ENCODE measurements at places on chromosomes 5 and 9.
A peak's percentile ranks its signal among the peaks of the same experiment; 100 is the strongest.

DNA sequence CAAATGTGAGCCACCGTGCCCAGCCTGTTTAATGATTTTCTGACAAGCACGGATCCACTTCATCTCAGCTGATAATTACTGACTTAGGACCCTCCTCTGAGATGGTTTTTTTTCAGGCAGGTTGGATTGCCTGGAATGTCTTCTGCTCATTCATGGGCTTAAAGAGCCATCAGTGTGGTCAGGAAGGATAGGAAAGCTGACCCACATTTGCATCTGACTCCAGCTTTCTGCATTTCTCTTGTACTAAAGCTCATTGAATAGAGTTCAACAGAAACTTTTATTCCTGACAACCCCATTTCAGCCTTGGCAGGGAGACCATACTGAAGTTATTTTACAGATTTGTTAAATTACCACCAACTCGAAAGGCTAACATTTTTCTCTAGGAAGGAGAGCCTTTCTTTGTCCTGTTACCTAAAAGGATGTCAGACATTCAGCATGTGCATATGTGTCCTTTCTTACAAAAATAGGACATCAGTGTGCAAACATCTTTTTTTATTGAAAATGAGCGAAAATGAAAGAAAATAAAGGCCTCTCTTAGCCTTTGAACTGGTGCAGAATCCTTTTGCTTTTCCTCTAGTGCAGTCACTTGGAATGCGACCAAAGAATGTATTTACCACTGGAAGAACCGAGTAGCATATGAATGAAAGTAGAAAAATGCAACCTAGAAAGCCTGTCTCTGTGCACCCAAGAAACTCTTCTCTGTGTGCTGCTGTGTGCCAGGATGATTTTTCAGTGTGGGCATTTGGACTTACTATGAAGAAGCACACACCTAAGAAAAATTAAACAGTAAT, 26.6 kb downstream of the ADCY2 start:
- DNase-seq = no peak

DNA sequence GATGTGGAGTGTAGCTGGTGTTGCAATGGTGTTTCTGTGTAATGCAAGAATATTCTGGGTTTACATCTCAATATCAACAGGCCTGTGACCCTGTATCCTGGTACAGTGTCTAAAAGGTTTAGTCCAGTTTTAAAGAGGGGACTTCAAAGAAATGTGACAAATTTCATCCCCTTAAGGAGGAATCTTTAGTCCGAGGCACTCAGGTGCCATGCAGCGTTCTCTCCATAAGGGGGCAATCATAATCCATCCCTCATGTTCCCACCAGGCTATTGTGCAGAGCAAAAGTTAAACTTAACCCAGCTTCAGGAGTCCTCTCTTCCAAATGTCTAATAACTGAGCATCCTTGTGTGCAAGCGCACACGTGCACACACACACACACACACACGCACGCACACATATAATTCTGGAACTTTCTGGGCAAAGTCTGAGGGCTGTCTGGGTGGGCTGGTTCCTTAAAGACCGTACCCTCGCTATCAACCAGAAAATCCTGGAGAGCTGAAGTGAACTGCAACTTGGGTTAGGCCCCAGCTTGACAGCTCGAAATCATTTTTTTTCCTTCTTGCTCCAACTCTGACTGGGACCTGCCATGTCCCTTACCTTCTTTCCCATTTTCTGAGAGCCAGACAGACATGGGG, 46.0 kb downstream of the CRB2 start:
- peak; percentile 52 for DNase-seq

DNA sequence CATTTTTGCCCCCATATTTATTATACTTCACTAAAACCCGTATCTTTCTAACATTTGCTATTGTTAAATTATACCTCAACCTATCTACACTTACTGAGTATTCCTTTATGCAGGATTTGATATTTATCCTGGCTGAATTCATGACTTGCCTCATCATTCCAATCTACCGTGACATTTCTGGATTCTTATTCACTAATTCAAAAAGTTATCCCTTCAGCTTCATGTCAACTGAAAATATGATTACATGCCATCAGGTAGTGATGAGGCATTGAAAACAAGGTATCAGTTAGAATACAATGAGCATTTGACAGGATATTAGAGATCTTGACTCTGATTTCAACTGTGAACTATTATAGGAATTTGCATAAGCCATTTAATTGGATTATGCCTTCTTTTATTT, 2171.9 kb upstream of the WWC1 start:
- no peak for DNase-seq

GRCh38 chr5:178991190-178992145, 3.7 kb downstream of the GRM6 start:
- no peak for DNase-seq

DNA sequence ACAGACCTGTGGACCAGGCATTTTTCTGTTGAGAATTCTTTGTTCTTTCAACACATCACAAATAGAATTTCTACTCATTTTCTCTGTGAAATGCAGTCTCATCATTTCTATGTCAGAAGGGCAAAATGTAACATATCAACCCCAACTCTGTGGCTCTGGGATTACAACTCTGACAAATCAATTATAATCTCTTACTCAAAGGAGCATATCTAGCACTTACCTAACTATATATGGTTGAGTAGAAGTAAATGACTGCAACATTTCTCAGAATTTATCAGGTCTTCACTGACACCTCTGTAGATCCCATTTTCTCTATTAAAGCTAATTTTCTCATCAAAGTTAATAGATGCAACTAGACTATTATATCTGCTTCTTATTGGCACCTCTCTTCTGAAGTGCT, 64.8 kb downstream of the GABRG2 start:
- DNase-seq = no peak

DNA sequence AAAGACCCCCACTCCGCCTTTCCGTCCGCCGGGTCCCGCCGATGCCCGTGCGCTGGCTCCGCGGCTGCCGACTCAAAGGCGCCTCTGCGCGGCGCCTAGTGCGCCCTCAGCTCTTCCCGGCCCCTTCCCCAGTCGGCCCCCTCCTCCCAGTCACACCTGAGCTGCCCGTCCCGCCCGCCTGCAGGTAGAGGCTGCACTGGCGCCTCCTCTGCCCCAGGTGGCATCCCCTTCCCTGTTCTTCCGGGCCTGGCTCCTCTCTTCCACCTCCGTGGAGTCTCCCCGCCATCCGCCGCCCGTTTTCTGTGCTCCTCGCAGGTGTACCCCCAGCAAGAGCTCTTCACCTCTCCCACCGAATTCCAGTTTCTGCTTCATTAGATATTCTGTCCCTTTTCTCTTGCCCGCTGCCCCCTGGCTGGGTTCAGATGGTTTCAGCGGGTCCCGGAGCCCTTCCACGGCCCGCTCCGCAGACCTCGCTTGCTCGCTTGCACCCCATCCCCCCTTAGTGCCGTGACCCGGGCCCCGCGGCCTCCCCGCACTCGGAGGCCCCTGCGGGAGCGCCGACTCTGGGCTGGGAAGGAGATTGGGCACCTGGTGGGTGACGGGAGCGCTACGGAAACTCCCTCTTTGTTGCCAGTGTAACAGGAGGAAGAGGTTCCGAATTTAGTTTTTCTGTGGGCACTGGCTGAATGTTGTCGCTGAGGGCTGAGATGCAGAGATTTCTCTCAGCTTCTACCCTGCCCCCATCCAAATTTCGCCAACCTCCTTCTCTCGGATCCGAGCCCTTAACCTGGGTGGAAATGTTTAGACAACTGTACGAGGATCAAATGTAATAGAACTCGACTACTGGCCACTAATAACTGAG, 809 bp downstream of the SLC44A1 start:
- DNase-seq = peak; percentile 30

DNA sequence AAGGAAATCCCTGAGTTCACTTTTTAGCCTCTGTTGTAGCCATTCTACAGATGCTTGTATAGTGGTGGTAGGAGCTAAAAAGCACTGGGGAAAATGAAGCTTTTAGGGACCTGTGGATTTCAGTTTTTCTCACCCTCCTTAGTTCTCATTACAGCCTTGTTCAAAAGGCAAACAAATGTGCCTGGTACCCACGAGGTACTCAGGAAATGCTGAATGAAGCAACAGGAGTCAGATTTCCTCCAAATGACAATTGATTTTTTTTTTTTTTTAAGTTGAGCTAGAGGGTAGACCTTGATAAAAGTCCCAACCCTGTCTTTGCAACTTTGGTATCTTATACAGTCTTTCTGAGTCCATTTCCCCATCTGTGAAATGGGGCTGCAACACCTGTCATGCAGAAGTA, 21.3 kb upstream of the TMOD1 start:
- no peak for DNase-seq

GRCh38 chr9:97615439-97616072, 17.6 kb downstream of the TSTD2 start:
- DNase-seq = peak; percentile 64

- DNase-seq = no peak
Measured at GRCh38 chr5:147248561-147248960, 13.7 kb downstream of the STK32A start.

DNA sequence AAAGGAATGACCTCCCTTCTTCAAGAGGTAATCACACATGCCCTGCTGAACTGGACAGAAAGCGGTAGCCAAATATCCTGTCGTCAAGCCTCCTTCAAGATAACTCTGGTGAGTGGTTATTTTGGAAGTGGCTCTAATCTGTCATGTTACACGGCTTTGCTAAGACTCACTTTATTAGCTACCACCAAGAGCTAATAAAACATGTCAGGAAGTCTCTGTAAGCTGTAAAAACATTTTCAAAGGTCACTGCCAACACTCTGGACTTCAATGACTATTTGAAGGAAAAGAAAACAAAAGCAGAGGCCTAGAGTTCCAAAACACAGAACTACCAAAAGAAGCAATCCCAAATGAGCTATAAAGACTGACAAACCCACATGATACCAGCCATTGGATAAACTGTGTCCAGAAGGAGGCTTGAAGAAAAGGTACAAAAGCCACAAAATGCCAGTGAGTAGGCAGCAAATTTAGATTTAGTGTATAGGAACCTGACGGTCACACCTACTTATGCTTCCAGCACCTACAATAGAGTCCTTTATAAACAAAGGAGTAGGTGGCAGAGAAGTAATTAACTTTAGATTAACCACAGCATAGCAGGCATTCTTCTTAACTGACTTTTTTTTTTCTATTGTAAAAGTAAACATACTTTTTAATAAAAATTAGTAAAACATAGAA, 97.3 kb upstream of the EQTN start:
- no peak for DNase-seq

DNA sequence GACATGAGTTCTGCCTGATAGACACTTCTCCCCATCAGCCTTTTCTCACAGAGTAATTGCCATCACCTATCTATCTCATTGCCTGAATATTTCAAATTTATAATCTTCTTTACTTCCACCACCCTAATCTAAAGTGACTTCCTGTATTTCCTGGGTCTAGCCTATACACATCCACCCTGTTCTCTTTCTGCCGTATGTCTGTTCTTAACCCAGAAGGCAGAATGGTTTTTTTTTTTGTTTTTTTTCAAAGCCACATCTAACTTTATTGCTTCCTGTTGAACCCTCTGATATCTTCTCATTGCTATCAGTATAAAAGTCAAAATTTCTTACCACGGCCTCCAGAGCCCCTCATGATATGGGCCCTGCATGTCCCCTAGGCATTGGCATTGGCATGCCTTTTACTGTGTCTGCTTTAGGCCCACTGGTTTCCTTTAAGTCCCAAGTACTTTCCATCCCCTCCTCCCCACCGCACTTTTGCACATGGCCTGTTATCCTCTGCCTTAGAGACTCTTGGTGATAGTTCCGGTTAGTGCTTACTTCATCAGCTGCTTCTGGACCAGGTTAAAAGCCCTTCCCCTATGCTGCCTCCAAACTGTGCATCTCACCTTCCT, 159.9 kb downstream of the MAN2A1 start:
- DNase-seq = no peak

- DNase-seq = peak; percentile 41
Measured at GRCh38 chr9:136268318-136268717, 22.7 kb upstream of the QSOX2 start.

GRCh38 chr5:67623078-67623477, 426.5 kb upstream of the CD180 start:
- DNase-seq = no peak

DNA sequence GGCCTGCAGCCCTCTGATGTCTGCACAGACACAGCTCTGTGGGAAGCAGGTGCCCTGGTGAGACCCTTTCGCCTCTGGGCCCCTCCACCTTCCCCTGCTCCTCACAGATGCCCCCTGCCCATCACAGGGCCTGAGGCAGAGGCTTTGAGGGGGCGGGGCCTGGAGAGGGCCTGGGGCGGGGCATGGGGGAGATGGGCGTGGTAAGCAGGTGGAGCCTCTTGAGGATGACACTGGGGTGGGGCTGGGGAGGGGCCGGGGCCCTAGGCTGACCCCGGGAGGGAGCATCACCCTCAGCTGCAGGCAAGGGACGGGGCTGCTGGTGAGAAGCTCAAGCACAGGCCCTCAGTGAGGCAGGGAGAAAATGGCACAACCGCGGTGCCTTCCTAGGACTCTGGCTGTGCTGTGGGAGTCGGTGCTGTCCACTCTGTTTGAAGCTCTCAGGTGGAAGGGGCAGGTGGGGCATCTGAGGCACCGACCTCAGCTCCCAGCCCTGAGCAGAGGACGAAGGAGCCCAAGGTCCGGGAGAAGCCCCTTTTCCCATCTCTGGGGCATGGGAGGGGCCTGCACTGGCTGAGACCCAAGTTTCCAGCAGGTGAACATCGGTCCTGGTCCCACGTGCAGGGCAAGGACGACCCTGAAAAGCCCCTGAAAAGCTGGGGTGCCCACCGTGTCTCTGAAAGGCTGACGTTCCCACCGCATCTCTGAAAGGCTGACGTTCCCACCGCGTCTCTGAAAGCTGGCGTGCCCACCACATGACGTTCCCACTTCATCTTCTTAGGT, 17.5 kb upstream of the SLC9A3 start:
- no peak for DNase-seq

DNA sequence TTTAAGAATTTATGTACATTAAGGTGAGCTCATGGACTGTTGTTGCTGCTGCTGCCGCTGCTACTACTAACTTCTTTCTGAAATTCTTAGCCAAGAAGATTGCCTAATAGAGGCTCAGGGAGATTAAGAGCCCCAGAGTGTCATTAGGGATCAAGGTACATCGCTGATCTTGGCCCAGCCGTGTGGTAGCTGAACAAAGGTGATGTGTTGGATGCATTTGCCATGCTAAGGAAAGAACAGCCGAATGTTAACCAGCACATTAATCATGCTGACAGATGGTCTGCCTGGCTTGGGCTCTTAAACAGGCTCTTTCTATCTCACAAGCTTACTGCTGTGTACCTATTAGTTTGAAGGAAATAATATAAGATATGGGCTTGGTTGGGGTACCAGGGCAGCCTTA, 137.1 kb downstream of the KCTD16 start:
- no peak for DNase-seq

GRCh38 chr5:147208134-147208533, 26.7 kb upstream of the STK32A start:
- no peak for DNase-seq

- no peak for DNase-seq
Measured at GRCh38 chr5:174552428-174552827, 172.0 kb upstream of the MSX2 start.

DNA sequence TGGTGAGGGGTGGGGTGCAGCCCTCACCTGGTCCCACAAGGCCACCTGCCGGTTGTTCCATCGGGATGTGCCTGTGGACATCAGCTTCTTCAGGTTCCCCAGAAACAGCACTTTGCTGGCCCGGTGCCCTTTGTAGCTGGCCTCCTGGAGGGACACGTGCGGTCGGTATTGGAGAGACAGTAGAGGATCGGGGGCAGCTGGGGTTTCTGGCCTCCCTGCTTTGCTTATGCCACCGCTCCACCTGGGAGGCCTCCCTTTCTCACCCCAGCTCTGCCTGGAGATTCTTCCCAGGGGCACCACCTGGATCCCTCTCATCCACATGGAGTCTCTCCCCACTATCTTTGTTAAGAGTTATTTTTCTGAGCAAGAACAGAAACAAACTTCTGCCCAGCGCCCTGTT, 13.1 kb upstream of the TRIM14 start:
- no peak for DNase-seq

- DNase-seq = no peak
Measured at GRCh38 chr5:107294211-107294550, 376.6 kb downstream of the EFNA5 start.
